ENCODE measurements at places on chromosomes 5 and 9.

DNA sequence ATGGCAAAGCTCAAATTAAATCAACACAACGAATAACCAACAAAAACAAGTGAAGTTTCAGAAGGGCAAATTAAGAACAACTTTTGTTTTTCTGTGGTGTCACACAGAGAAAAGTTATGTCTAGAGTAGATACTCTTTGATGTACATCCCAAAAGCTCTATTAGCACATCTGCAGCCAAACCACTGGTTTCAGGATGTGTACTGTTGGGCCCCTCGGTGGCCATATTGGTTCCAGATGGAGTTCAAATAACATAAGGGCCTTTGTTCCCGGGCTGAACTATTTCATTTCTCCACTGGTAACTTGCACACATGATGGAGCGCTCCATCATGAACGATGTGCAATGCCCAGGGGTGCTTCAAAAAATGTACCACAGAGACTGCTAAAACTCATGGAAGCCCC, 126.1 kb downstream of the SEMA5A start:
- no peak for DNase-seq

- DNase-seq: no peak
Measured at GRCh38 chr5:40224421-40224820, 455.3 kb upstream of the PTGER4 start.

DNA sequence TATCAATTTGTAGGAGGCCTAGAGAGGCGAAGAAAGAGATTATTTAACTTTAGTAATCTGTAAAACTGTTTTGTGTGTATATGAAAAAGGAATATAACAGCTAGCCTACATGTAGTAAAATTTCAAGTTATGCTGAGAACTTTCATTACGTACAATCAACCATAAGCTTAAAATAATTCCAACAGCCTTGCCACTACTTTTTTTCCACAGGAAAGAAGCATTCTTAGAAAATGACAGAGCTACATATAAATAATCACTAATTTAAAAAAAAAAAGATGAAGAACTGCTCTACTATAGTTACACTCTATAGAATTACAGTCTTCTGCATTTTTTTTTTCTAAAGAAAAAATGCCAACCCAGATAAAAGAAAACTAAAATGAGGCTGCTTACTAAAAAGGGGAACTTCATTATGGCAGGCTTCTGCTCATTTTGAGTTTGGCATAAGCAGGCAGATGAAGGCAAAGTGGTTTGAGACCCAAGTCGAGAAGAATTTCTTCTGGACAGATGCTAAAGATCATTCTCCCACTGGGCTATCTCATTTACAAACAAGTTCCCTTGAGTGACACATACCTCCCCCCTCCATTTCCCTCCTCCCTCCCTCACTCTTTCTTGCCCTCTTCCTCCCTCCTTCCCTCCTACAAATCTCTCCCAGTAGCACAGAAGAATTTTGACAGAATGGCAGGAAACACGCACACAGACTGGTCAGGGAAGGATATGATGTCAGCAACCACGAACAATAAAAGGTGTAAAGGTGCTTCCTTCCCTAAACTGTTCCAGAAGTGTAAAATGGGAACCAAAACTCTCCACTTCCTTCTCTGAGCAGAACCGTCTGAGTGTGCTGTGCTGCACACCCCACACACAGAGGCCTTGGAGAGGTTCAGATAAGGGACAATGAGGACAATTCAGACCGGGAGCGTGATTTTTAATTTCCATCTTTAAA, 56.1 kb downstream of the MEF2C start:
- no peak for DNase-seq

- DNase-seq: no peak
Measured at GRCh38 chr5:98938464-98938863, 9.7 kb upstream of the CHD1 start.

DNA sequence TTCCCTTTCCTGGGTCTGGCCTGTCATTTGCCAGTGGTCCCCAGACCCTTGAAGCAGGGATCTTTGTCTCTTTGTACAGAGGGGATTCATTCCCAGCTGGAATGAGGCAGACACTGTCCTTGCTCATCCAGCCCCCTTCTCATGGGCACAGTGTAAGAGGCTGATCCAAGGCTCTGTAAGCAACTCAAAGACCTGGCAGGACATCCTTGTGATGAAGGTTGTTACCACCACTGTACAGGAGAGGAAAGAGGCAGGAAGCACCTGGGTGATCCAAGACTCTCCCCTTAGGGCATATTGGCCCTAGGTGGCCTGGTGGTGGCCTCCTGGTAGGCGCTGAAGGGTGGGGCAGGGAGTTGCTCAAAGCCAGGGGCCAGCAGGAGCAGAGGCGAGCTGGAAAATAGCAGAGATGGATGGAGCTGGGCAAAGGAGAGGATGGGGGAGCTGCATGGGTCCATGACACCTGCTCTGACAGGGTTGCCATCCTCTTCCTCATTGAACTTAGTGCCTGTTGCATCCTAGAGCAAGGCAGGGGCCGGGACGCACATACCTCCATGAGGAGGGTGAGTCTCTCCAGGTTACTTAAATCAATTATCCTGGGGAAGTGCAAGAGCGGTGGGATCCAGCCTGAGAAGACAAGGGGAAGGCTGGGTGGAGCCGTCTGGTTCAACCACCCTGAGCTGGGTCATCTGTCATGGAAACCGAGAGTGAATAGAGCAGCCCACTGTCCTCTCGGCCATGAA, 9.8 kb upstream of the GADD45G start:
- DNase-seq: no peak

All from SW 1271 (cell line).